ENCODE measurements at places on chromosomes 5 and 9.

- DNase-seq, result no peak
Observed at GRCh38 chr5:71778678-71779276, 59.7 kb downstream of the CARTPT start.

- DNase-seq, result no peak
Observed at GRCh38 chr9:77392328-77392727, 215.0 kb downstream of the VPS13A start.

GRCh38 chr5:123429221-123429954, 6.2 kb upstream of the CEP120 start:
- no peak for DNase-seq

DNA sequence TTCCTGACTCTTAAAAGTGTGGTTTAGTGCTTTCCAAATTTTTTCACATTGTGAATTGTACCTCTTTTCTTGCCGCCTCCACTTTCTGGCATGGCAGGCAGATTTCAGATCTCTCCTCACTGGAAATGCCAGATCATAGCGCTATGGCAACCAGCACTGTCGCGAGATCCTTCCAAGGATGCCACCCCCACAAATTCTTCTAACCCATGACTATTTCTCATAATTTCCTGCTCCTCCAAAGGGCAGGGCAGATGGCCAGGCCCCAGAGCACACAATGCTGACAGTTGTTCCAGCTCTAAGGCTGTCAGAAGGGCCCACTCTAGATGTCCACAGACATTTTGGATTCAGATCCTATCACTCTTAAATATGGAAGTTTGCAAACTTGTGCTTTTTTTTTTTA, 446.2 kb upstream of the RIOK2 start:
- no peak for DNase-seq

GRCh38 chr9:89377411-89377810, 59.1 kb downstream of the SECISBP2 start:
- no peak for DNase-seq

- peak; percentile 63 for DNase-seq
Observed at GRCh38 chr5:50667023-50667652, 701 bp downstream of the PARP8 start.

GRCh38 chr9:89428901-89429890, 68.7 kb downstream of the SEMA4D start:
- DNase-seq, result no peak

- no peak for DNase-seq
Observed at GRCh38 chr9:6708732-6709131, 49.0 kb upstream of the KDM4C start.

GRCh38 chr9:20361656-20362570, 260.4 kb downstream of the MLLT3 start:
- no peak for DNase-seq

DNA sequence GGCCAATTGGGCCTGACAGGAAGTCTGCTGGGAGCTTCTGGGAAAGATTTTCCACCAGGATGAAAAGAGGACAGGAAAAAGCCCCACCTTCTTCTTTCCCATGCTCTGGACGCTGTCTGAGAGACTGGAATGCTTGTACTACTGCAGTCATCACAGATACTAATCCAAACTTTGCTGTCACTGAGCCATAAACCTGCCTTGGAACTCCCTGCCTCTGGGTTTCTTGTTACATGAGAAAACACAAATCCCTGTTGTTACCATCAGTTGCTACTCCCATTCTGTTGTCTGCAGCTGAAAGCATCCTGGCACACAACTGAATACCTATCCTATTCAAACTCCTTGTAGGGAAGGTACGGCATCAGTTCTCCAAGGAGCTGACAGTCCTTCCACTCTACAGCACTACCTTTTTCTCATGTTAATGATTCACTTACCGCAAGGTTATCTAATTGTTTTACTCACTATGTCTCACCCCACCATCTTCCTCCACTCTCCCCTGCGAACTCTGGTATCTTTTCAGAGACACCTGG, 167.5 kb downstream of the CDK5RAP2 start:
- no peak for DNase-seq

GRCh38 chr5:45399041-45399440, 297.1 kb downstream of the HCN1 start:
- DNase-seq, result no peak

DNA sequence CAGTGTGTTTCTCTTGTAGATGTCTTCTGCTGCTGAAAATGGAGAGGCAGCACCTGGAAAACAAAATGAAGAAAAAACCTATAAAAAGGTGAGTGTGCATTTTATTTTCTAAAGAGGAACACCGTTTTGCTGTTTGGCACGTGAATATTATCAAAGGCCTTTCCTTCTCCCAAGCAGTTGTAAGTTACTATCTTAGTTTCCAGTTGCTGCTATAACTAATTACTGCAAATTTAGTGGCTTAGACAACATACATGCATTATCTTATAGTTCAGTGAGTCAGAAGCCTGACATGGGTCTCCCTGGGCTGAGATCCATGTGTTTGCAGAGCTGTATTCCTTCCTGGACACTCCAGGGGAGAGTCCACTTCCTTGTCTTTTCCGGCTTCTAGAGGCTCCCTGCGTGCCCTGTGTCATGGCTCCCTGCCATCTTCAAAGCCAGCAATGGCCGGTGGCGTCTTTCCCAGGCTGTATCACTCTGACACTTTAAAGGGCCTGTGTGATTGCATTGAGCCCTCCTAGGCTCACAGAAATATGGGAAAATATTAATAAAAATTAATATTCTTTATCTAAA, 117.6 kb downstream of the PIP5K1B start:
- DNase-seq, result no peak

GRCh38 chr5:133930061-133930812, 38.2 kb downstream of the C5orf15 start:
- no peak for DNase-seq

Data from progenitor cell of endocrine pancreas (in vitro differentiated cells).